Astrocyte of the cerebellum (primary cell): ENCODE measurements at places on chromosomes 5 and 9.

GRCh38 chr5:119284031-119284430, 71.8 kb upstream of the TNFAIP8 start:
- no peak for DNase-seq

GRCh38 chr5:155529362-155529761, 515.8 kb downstream of the KIF4B start:
- DNase-seq: no peak

DNA sequence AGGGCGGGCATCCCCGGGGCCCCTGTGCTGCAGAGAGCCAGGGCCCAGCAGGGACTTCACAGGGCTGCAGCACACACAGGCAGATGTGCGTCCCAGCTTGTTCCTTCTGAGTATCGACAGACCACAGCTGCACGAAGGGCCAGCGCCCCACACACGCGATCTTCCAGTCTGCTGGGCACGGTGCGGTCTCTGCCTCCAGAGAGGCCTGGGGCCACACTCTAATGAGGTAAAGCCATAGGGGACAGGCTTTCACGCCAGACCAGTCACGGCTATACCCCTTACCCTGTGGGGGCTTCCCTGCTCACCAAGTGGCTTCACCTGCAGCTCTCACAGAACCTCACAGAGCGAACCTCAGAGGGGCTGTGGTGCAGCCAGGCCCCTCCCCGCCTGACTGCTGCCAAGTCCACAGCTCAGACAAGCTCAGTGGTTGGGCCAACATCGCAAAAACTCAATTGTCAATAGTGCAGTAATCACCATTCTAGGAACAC, 82.2 kb downstream of the SHB start:
- no peak for DNase-seq

- no peak for DNase-seq
Measured at GRCh38 chr9:91032121-91032531, 230.5 kb downstream of the SYK start.

- DNase-seq: no peak
Measured at GRCh38 chr5:149345892-149346222, 558 bp downstream of the GRPEL2 start.

- DNase-seq: no peak
Measured at GRCh38 chr5:73666891-73667290, 40.9 kb downstream of the ARHGEF28 start.

- no peak for DNase-seq
Measured at GRCh38 chr5:149062371-149063016, 368 bp downstream of the SH3TC2 start.

DNA sequence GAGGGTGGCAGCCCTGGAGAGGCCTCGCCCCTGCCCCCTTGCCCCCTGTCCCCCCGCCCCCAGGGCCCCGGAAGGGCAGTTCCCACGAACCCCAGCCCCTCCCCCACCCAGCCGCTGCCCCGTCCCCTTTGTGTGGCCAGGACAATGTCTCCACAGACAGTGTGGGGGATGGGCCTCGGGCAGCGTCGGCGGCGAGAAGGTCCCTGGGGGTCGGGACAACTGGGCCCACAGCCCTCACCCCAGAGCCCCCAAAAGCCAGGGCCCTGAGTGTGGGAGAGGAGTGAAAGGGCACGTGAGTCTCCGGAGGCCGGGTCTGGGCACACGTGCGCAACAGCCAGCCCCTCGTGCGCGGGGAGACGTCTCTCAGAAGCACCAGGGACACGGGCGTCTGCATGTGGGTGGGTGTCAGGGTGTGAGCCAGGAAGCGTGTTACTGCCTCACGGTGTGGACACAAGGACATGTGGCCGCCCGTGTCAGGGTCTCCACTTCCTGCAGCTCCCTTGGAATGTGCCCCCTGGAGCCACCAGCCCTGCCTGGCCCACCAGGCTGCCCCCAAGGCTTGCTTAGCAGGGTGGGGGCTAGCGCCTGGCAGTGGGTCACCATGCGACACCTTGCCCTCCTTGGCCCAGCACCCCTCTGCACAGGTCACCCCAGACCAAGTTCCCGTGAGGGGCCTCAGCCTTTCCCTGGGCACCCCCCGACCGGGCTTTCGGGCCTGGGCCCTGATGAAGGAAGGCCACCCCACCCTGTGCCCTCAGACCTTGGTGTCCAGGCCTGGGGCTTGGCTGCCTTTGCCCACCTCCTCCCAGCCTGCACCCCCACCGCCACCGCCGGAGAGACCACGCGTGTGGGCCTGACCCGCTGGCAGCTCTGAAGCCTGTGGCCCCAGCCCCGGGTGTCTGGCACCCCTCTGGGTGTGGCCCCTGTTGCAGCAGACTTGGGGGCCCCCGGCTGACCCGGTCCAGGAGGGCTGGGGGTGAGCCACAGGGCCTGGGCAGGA, 12.8 kb upstream of the NRARP start:
- DNase-seq: no peak

DNA sequence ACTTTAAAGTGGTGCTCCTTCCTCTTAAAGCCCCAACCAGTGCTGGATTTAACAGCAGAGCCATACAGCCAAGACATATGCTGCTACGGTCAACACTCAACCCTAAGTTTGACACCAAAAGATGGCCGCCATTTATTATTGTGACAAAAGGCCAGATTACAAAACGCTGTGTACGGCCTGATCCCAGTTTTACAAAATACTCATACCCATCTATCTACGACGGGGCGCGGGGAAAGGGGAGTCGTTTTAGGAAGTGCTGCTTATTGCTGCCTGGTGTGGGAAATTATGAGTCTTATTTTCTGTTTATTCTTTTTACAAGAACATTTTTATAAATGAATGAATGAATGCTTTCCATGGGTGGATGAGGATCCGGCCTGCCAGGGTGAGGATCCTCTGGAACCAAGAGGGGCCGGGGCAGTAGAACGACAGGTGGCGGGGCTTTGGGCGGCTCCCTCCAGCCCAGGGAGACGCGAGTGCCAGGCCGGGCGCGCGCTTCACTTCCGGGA, 457 bp upstream of the IDNK start:
- DNase-seq: no peak

GRCh38 chr5:80540691-80541090, 29.4 kb downstream of the ANKRD34B start:
- no peak for DNase-seq

- no peak for DNase-seq
Measured at GRCh38 chr9:134369416-134370212, 43.4 kb downstream of the RXRA start.

DNA sequence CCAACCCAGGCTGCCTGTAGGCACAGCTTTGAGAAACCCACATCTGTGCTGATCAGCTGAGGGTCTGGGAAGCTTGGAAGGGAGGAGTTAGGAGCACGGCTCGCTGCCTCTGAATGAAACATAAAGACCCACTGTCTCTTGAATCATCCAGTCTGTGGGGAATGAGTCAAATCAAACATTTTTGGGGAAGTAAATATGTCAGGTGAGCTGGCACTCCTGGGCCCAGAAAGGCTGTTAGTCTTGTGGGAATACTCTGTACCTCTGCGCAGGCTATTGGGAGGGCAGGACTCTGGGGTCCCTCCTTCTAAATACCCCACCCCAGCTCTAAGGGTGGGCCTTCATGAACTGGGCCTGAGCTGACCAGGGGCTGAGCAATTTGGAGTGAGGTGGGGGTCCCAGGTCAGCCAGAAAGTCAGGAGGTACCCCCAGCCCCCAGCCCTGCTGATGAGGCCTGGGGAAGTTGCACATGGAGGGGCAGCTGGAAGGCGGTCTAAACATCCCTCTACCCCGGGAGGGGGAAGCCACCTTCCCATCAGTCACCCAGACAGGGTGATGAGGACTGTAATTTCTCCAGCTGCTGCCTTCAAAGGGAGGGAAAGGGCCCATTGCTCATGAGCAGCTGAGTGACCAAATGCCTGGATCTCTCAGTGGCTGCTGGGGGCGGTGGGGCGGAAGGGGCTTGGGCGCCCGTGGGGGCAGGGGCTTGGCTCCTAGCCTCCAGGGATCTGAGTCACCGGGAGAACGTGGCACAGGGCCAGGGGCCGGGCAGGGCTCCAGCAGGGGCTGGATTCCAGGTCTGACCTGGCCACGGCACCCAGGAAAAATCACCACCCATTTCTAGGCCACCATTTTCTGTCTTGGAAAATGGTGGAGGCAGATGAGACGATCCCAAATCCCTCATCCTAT, 10.8 kb downstream of the FIBCD1 start:
- DNase-seq: peak; percentile 39

GRCh38 chr5:172830876-172831662, 3.0 kb upstream of the ERGIC1 start:
- peak; percentile 89 for DNase-seq

GRCh38 chr9:125461636-125462190, 200.1 kb downstream of the GAPVD1 start:
- DNase-seq: no peak

- DNase-seq: no peak
Measured at GRCh38 chr5:150486402-150487198, 21.3 kb upstream of the NDST1 start.

DNA sequence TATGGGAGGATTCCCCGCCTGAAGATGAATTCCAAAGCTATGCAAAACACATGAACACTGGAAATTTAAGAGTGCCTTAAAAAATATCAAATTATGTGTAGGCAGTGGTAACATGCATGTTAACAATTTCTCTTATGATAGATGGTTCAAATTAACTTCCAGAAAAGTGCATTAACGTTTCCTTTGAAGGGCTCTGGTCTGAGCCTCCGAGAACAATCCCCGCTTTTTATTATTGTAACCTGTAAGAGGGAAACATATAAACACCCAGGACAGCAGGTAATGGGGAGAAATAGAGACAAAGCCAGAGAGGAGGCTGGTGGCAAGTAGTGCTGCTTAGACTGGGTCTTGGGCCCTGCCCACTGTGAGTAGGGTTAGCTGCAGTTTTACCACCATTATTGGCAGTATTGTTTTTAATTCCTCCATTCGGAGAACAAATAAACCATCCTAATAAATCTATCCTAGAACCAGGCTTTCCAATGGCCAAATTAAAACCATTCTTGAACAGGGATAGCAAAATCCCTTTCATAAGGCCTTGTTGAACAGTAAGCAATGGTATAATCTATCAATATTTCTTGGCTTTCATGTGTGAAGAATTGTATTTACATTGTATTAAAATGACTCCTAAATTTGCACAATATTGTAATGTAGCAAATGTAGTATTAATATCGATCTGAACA, 6.3 kb downstream of the NR2F1 start:
- no peak for DNase-seq

DNA sequence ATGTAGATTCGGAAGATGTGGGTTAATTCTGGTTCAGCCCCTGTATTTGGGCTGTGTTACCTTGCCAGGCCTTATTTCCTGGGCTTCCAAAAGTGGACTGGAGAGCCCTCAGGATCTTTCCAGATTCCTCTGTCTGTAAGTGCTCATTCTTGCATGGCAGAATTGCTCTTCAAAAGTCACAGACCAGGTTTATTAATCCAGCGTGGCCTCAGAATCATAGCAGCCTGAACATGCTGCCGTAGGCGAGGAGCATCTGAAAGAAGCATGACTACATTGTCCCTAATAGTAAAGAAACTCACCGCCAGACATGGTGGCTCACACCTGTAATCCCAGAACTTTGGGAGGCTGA, 307.8 kb downstream of the GADD45G start:
- DNase-seq: no peak

- DNase-seq: no peak
Measured at GRCh38 chr5:173625673-173626504, 9.4 kb upstream of the BOD1 start.

GRCh38 chr9:132797861-132798659, 80.0 kb downstream of the AK8 start:
- no peak for DNase-seq

DNA sequence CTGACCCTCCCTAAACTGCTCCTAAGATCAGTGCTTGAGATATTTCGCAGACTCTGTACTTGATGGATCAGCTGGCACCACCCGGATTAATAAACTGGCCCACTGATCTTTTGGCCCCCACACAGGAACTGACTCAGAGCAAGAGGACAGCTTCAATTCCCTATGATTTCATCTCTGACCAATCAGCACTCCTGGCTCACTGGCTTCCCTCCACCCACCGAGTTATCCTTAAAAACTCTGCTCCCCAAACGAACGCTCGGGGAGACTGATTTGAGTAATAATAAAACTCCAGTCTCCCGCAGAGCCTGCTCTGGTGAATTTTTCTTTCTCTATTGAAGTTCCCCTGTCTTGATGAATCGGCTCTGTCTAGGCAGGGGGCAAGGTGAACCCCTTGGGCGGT, 36.5 kb upstream of the CD180 start:
- DNase-seq: no peak

- DNase-seq: no peak
Measured at GRCh38 chr9:35104586-35104985, 1.7 kb upstream of the STOML2 start.

DNA sequence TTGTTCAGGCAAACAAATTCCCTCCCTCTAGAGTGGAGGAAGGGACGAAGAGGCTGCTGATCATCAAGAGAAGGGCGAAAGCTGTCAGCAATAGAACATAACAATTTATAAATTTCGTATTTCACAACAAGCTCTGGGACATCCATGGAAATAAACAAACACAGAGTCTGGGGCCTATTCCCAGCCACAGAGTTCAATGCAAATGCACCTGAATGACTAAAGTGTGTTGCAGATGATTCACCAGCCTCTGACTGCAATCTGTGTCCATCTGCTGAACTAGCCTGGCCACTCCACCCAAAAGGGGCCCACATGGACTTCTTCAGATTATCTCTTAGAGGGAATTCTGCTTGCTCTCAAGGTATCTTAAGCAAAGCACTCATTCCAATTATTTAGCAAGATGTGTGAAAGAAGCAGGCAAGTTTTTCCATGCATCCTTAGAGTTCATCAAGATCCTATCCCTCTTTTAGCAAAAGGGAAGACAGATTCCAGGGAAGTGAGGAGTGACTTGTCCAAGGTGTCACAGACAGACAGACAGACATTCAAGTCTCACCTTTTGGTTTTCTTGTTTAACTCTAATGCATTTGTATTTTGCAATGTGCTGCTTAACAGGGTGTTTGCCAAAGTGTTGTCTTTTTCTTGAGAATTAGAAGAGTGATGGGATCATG, 307.8 kb upstream of the PAPPA start:
- peak; percentile 8 for DNase-seq

GRCh38 chr9:69175486-69175885, 1.4 kb downstream of the TJP2 start:
- no peak for DNase-seq

GRCh38 chr9:134809826-134810225, 70.8 kb upstream of the FCN2 start:
- no peak for DNase-seq

- no peak for DNase-seq
Measured at GRCh38 chr5:145953202-145953601, 16.8 kb downstream of the SH3RF2 start.

- no peak for DNase-seq
Measured at GRCh38 chr5:95801532-95801931, 21.0 kb downstream of the GLRX start.

- DNase-seq: no peak
Measured at GRCh38 chr5:167488371-167488770, 803.1 kb upstream of the WWC1 start.

DNA sequence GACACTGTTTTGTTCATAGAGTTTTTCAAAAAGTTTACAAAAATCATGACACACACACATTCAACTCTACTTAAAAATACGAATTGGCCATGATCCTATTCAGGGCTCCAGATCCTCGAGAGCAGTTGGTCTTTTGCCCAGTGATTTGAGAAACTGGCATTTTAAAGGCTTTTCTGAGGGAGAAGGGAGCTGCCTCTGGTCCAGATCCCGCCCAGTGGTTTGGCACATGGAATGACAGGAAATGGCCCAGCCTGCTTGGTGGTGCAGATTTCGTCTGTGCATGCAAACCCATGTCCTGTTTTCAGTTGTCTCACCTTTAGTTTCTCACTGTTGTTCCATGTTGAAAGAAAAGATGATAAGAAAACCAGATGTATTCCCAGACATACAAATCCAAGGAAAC, 3.6 kb downstream of the CAMK4 start:
- DNase-seq: peak; percentile 54

- DNase-seq: peak; percentile 72
Measured at GRCh38 chr5:75335952-75336614, 937 bp upstream of the HMGCR start.
